Lung microvascular endothelial cell (primary cell): ENCODE measurements at places on chromosomes 2 and 18.
A peak's percentile ranks its signal among the peaks of the same experiment; 100 is the strongest.

GRCh38 chr2:221943076-221943810, 355.6 kb downstream of the PAX3 start:
- DNase-seq: no peak

DNA sequence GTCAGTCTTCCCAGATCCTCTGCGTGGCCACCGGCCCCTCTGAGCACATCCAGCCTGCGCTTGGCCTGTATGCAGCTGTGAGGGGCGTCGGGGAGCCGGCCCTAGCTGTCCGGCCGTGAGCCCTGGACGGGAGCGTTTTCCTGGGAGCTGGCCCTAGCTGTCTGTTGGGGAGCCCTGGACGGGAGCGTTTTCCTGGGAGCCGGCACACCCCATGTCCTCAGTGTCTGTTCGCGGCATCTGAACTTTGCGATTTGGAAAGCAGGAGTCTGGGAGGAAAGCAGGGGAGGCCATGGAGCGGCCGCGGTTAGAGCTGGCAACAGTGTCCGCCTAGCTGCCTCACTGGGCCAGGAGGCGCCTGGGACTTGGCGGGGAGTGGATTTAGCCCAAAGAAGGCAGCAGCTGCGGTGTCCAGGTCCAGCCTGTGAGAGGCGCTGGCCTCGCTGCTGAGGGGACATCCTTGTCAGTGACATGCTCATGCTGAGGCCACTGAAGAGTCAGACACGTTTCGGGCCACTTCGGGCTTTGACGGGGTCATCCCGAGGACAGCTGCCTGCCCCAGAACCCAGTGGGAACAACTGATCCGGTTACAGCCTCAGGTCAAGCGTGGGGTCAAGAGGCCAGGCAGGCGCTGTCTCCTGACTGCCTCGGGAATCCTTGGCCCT, 75.8 kb downstream of the KCNG2 start:
- no peak for DNase-seq

- no peak for DNase-seq
These were observed 28.3 kb upstream of the ASAP2 start for GRCh38 chr2:9178110-9178903.

DNA sequence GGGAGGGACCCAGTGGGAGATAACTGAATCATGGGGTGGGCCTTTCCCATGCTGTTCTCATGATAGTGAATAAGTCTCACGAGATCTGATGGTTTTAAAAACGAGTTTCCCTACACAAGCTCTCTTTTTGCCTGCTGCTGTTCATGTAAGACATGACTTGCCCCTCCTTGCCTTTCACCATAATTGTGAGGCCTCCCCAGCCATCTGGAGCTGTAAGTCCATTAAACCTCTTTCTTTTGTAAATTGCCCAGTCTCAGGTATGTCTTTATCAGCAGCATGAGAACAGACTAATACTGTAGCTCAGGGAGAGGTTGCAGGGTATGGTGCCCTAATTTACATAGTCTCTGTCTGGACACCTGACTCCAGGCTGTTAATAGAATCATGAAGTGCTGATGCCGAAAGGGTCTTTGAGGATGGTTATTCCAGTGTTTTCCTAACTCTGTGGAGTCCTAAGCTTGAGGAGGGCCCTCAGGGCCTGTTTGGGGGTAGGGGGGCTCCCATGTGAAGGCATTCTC, 343.2 kb downstream of the ALK start:
- DNase-seq: no peak

- DNase-seq: no peak
These were observed 80.0 kb upstream of the ERBB4 start for GRCh38 chr2:212618636-212619035.

GRCh38 chr2:186612555-186613440, 22.9 kb downstream of the ITGAV start:
- no peak for DNase-seq

GRCh38 chr18:58088691-58089065, 44.7 kb downstream of the NEDD4L start:
- DNase-seq: no peak

DNA sequence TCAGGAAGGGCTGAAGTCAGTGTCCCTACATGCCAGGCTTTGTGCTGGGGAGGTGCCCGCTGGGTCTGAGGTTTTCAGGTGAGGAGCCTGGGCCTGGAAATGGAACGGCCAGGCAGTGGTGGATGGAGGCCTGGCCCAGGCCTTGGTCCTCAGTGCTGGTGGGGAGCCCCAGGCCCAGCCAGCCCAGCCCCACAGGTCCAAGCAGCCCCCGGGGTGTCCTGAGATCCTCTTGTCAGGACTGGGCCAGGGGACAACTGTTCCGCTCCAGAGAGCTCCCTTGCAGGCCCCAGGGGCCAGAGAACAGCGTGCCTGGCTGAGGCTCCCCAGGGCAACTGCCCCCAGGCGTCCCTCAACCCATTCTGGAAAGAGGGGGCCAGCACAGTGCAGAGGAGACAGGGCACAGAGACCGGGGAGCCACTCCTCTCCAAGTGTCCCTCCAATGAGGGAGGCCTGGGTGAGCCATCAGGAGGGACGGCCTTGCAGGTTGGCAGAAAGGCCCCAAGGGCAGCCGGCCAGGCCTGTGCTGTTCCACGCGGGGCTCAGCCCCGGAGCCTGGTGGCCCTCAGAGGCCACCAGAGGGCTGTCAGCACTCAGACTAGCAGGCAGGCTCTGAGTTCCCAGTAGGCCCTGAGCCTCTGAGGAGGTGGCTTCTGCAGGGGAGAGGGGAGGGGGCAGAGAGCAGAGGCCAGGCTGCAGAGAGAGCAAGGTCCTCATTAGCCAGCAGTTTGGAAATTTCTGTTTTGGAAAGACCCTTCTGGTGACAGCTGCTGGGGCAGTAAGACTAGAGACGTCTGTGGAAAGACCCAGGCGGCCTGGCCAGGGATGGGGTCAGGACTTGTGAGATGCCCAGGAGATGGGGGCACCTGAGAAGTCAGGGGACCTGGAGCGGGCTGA, 29.4 kb upstream of the SNED1 start:
- no peak for DNase-seq

DNA sequence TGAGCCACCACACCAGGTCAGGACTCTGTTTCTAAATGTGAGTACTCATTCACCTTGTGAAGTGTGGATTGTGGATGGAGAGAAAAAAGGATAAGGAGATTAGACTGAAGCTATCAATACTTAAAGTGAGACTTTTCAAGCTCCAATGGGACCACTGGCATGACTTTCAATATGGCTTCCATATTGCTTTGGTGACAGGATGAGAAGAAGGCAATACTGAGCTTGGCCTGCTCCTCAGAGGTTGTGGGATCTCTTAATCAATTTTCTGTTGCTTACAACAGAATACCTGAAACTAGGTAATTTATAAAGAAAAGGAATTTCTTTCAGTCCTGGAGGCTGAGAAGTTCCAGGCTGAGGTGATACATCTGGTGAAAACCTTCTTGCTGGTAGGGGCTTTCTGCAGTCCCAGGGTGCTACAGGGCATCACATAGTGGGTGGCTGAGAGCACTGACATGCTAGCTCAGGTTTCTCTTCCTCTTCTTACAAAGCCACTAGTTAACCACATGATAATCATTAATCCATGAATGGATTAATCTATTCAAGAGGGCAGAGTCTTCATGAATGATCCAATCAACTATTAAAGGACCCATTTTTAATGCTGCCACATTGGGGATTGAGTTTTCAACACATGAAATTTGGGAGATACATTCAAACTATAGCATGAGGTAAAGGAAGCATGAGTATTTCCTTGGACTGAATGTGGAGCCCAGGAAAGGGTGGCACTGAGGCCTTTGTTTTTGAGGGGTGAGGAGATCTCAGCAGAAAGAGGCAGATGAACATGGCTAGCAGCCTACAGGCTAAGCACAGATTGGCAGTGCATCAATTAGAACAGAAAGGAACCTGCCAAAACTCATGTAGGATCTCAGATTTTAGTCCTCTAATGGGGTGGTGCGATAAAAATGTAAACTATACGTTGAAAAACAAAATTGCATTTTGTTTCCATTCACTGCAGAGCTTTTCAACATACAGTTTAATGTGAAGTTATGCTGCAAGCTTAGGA, 274.5 kb downstream of the PIK3C3 start:
- DNase-seq: no peak

GRCh38 chr2:105611333-105611637, 133.4 kb upstream of the NCK2 start:
- no peak for DNase-seq

DNA sequence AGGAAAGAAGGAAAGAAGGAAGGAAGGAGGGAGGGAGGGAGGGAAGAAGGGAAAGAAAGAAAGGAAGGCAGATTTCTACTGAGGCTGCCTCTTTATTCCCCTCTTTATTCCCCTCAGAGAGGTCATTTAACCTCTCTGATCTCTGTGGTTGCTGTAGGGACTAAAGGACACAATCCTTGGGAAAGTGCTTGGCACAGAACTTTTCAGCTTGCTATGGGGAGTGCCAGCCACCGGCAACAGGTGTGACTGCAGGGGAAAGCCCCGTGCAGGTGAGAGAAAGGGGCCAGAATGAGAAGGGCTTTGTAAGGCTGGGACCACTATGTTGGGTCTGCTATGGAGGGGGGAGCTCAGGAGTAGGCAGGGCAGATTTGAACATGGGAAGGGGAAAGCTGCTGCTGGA, 27.7 kb upstream of the STEAP3 start:
- DNase-seq: no peak

DNA sequence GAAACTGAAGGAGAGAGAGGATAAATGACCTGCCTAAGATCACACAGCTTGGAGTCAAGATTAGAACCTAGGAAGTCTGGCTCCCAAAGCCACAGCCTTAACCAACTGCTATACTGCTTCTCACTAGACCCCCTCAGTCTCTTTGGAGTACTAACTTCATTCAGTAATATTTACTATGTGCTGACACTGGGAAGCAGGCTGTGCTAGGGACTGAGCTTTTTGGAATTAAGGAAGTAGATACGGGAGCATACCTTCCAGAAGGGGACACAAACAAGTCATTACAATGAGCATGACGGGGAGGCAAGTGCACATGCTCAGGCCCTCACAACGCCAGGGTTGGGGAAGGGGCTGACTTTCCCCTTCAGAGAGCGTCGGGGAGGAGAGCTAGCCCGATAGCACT, 97.7 kb downstream of the INO80D start:
- no peak for DNase-seq

- DNase-seq: no peak
These were observed 836 bp downstream of the DTNA start for GRCh38 chr18:34710934-34711333.

DNA sequence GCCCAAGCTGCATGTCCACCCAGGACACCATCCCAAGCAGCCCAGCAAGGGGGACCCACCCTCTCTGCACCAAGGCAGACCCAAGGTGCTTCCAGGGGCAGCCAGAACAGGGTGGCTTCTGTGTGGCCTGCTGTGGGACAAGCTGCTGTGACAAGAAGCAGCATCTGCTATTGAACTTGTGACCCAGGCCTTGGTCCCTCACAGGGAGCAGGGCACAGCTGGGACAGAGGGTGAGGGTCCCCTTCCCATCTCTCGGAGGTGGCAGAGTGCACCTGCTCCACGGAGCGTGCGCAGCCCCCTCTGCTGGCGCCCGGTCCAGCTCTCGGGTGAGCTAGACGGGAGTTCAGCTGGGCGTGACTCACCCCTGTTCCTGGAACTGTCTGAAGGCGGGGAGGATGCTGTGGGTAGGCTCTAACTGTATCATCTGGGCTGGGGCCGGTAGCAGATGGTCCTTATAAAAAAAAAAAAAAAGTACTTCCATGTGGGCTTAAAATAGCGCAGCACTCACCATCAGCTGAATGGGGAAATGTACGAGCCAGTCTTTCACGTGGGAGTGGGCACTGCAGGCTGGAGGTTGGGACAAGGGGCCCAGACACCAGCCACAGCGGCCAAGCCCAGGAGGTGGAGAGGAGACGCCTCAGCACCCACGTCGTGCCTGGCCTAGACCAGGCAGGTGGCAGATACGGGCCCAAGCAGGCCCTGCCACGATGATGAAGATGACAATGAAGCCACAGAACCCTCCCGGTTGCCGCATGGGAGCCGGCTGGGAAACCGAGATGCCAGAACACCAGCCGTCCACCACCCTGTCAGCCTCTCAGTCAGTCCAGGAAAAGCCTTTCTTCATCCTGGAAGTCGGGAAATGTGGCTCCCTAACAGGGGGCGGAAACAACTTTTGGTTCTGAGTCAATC, 136.8 kb upstream of the ID2 start:
- no peak for DNase-seq

DNA sequence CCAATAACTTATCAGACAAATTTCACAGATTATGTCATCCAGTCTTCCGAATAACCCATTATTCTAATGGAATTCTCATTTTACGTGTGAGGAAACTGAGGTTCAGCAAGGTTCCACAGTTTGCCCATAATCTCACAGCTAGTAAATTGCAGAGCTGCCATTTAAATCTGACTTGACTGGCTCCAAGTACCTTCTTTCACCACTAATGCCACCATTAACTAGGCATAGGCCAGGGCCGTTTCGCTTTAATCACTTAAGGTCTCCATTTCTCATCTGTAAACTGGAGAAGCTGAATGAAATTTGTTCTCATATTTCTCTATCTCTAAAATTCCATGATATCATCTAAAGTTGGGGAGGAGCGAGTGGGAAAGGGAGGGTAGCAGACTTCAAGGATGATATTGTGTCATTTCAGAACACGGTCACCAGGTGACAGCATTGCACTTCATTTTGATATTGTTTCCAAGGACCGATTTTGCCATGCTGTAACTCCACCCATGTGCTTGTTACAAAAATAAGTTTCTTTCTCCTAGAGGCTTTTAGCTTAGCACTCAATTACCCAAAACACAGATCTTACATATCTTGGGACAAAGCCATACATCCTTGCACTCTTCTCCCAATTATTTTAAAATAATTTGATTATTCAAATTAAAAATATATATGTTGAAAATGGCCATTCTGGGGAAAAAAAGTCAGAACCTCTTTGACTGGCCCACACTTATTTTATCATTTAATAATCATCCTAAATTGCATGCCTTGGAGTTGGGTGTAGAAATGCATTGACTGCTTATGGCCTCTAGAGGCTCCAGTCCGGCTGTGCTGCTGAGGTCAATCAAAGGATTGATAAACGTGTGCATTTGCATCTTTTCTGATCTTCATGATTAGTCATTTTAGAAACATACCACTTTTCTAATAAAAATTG, 123.8 kb downstream of the AKAIN1 start:
- DNase-seq: peak; percentile 45

DNA sequence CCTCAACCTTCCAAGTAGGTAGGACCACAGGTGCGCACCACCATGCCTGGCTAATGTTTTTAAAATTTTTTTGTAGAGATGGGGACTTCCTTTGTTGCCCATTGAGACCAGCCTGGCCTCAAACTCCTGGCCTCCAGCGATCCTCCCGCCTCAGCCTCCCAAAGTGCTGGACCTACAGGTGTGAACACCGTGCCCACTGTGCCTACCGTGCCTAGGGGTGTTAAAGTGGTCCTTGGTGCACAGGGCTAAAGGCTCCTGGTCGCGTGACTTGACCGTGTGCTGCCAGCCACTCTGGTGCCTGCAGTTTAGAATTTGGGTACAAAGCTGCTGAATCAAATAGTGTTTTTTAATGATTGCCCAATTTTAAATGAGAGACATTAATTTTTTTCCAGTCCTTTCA, 51.0 kb upstream of the KCNG2 start:
- no peak for DNase-seq

- peak; percentile 73 for DNase-seq
These were observed 166.7 kb downstream of the MCFD2 start for GRCh38 chr2:46748735-46749531.
